T-helper 2 cell (primary cell): ENCODE measurements at places on chromosomes 12 and 14.

GRCh38 chr14:57061009-57061711 is 207.5 kb downstream of the EXOC5 start:
- DNase-seq = no peak

DNA sequence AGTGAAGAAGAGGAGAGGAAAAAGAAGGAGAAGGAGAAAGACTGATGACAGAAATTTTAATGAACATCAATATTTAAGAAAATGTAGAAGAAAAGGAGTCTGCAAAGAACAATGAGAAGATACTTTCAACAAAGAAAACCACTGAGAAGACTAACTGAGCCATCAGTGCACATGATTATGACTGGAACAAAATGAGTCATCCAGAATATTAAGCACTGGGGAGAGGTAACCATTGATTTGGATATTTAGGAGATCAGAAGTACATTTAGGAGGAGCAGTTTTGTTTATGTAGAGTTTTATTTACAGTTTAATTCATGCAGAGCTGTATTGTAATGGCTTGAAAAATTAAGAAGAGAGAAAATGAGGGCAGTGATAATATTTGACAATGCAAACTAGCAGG is 159.1 kb downstream of the C12orf50 start:
- no peak for DNase-seq

- no peak for DNase-seq
Measured at GRCh38 chr12:124240493-124240892, 54.4 kb upstream of the RFLNA start.

DNA sequence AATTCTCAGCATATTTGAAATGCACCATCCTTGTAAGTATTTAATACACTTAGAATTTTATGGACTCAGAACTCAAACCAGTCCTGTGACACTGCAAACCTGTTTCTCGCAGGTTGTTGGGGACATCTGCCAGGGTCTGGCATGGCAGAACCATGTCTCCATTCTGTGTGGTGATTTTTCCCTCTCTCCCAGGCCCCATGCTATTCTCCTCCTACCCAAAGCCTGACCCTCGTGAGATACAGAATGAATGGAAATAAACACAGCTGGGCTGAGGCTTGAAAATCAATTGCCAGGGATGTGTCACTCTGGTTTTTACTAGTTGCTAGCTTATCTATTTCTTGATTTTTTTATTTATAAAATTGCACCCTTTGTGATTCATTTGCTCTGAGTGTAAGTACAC is 19.8 kb downstream of the TPH2 start:
- DNase-seq = no peak

DNA sequence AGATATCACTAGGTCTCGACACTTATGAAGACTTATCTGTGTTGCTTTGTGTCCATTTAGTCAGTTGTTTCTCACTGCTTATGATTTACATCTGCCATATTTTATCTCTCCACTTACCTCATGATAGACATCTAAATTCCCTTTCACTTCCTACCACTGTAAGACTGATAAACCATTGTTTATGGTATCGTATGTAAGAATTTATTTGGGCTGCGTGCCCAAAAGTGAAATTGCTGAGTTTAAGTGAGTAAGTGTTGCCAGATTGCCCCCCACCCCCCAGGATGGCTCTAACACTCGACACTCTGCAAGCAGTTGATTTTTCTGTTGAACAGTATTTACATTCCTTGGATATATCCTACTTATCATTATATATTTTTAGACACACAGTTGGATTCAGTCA is 69.9 kb upstream of the MON2 start:
- DNase-seq = no peak

GRCh38 chr14:56046546-56046945 is 71.7 kb upstream of the PELI2 start:
- DNase-seq = no peak

- no peak for DNase-seq
Measured at GRCh38 chr12:78799649-78800048, 64.9 kb upstream of the SYT1 start.

DNA sequence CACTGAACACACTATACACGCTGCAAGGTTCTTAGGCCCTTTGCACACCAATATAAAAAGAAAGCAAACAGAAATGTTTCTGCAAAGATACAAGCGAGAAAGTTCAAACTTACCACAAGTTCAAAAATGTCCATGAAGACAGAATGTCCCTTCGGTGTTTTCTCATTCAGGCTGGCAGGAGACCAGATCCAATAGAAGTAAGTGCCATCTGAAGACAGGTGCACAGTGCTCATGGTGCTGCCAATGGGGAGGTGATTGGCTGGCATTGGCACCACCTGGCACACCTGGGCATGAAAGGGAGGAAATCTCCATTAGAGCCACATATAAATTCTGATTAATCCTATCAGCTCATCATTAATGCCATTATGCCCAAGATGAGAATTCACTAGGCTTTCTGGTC is 76.3 kb downstream of the HECTD4 start:
- DNase-seq = no peak

GRCh38 chr14:63051301-63051700 is 6.0 kb upstream of the KCNH5 start:
- DNase-seq = no peak

- no peak for DNase-seq
Measured at GRCh38 chr14:66177935-66178334, 308.2 kb upstream of the CCDC196 start.

DNA sequence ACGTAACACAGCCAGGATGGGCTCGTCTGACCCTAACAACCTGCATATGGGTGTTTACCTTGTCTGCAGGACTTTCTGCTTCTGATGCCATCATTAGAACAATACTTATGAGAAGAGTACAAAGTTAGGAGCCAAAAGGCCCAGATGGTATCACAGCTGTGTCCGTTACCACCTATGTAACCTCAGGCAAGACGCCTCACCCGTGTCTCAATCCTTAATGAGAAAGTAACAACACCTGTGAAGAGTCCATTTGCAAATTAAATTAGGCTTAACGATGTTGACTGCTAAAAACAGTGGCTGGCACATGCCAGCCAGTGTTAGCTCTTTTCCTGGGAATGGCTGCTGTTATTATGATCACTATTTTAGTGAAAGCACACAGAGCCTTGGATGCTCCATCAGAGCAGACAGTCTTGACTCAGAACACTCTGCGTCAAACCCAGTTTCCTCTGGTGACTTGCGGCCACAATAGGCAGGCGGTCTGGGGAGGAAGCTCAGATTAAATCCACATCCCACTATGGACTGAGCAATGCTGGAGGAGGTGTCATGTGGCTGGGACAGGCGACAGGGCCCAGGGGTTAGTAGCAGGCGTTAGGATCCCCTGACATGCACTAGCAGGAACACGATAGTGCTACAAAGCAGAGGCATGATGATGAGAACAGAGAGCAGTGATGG is 125.3 kb downstream of the SLC15A4 start:
- DNase-seq = no peak

DNA sequence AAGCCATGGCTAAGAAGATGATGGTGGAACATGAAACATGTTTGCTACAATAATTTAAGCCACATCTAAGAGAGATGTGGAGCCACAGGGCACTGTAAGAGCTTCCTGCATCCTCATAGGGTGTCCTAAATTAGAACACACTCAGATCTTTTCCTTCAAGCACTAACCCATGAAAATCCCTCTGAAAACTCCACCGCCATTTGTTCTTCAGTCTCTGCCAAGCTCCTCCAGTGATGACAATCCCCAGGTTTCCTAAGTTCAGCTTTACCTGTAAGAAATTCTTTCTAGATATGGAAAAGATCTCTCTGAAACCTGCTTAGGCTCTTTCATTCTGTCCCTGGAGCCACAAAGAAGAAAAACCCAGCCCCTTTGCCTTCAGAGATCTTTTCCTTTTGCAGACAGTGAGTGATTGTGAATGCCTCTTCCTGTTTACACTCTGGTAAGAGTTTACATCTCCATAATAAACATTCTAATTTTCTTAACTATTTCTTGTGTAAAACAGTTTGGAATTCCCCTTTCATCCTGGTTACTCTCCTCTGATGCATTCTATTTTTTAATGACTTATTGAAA is 907.2 kb downstream of the VRK1 start:
- no peak for DNase-seq

DNA sequence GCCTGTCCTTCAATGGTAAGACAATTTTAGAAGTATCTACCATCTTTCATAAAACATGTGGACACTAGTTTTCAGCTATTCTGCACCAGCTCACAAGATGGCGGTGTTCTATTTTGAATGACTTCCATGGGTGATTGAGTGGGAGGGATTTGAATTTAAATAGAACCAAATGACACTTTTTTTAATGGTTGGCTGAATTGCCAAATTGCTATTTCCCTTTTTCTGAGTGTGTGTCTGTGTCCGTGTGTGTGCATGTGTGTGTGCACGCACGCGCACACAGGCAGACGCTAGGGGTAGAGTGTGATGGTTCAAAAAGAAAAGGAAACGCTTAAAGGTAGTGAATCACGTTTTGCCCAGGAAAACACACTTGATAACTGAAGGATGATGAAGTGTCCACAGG is 362.6 kb downstream of the DAD1 start:
- no peak for DNase-seq

GRCh38 chr14:54348001-54348611 is 48.7 kb upstream of the CDKN3 start:
- no peak for DNase-seq

DNA sequence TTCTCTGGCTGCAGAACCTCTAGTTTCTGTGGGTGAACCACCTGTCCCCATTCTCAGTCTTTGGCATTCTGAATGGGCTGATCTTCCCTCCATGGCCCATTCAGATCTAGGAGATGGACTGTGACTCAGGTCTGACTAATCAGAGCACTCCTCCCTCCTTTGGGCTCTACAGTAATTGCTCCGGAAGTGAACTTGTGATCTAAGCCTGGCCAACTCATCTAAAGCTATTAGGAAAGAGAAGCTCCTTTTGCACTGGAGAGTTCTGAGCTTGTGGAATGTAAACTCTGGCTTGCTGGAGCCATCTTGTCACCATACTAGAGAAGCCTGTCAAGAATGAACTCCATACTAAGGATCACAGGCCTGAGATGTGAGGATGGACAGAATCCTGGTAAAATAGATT is 168.2 kb downstream of the SUDS3 start:
- DNase-seq = no peak

DNA sequence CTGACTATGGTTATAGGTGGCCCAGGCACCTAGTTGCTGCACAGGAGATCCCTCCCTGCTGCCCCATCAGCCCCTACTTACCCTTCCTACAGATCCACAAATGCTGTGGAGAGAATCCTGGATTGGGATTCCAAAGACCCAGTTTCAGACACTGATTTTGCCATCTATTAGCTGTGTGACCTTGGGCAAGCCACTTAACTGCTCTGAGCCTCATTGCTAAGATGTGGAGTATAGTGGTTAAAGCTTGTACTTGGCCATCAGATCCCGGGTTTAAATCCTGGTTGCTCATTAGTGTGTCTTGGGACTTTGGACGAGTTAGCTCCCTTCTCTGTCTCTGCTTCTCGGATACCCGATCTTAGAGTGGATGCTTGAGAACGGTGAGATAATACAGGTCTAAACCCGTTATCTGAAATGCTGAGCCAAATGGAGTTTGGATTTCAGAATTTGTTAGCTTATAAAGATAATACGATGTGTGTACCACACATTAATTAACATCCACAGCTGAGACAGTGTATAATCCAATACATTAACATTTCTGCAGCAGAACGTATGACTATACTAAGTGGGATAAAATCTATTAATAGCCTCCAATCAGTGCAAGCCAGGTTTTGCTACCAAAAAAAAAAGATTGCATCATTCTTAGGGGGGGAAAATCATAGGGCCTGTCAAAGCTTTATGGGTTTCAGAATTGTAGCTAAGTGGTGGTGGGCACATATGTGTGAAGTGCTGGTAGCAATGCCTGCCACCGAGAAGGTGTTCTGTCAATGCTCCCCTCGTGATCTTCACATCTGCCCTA is 16.0 kb downstream of the PROX2 start:
- no peak for DNase-seq

DNA sequence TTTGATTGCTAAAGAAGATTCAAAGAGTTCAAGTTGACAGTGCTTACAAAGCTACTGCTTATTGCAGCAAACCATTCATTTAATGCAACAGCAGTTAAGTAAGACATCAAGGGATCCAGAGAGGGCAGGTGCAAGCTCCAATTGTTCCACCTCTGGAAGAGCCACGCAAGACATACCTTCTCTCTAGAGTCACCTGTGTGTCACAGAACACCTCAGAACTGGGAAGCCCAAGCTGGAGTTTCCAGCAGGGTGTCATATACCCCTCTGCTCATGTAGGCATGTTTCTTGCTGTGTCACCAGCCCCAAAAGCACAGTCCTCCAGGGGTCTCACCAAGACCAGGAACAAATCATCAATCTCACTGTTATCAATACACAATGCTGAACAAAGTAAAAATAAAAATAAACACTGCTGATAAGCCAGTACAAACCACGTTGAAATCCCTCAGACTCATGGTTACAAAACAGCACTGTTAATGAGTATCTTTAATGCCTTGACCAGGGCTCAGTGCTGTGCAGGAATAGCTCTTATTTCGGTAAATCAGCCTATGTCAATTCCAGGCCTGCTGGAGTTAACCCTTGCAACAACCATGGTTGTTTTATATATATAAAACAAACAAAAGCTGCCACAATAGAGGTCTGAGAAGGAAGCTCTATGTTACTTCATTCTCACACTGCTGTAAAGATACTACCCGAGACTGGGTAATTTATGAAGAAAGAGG is 37.4 kb upstream of the BATF start:
- DNase-seq = no peak

- no peak for DNase-seq
Measured at GRCh38 chr14:75379246-75379929, 48.4 kb upstream of the JDP2 start.

DNA sequence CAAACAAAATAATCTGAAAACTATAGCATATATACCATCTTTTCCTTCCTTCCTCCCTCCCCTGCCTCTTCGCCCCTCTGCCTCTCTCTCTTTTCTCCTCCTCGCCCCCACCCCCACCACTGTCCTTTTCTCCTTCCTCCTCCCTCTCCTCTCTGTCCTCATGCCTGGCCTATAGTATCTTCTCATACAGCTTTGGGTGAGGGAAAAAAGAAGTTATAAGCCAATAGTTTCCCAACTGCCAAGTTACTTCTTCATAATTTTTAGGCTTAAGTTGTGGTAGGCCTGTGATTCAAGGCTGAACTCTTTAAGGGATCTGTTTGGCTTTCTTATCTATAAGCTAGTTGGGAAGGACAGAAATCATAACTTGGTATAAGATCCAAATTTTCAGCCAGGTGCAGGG is 9.1 kb downstream of the TMED10 start:
- no peak for DNase-seq

DNA sequence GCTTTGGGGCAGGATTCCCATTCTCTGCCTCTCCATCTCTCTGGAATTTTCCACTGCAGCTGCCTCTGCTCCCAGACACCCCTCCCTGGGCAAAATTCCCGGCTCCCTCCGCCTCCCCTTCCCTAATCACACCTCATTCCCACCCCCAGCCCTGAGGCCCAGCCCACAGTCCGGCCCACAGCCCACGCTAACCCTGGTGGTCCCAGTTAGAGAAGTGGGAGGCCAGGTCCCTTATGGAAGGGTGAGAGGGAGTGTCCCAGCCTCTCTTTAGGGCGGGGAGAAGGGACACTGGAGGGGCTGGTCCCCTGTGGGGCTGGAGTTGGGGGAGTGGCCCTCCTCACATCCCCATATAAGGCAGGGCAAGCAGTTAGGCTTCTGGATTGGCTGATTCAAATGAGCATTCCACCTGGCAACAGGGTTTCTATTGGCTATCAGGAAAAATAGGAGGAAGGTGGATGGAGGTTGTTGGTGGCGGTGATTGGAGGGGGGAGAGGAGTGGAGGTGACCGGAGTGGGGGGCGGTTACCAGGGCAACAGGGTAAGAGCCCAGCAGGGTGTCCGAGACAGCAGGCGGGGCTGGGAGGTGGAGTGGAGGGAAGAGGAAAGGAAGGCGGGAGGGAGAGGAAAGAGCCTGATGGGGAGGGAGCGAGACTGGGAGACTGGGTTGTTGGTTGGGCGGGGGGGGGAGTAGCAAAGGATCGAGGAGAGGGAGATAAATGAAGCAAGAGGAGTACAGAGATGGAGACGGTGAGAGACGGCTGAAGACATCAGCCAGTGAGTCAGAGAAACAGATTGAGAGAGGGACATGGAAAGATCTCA is 1.9 kb upstream of the PTMS start:
- DNase-seq = no peak
